IPS-NIHi11 (cell line): ENCODE measurements at places on chromosomes 6 and 20.

DNA sequence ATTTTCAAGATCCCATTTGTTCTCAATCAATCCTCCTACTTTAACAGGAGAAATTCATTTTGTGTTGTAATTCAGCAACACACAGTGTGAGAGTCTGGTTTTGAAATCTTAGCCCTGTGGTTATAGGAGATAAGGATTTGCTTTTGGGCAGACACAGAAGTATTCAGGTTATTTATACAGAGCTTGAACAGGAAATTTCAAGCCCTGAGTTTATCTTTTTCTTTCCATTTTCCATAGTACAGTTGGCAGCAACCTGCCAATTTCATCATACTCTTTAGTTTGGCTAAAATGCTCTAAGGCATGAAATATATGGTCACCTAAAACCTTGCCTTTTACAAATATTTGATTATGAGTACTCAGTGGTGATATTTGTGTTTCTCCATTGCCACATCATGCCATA lies 41.4 kb downstream of the PKIB start:
- DNase-seq: no peak

DNA sequence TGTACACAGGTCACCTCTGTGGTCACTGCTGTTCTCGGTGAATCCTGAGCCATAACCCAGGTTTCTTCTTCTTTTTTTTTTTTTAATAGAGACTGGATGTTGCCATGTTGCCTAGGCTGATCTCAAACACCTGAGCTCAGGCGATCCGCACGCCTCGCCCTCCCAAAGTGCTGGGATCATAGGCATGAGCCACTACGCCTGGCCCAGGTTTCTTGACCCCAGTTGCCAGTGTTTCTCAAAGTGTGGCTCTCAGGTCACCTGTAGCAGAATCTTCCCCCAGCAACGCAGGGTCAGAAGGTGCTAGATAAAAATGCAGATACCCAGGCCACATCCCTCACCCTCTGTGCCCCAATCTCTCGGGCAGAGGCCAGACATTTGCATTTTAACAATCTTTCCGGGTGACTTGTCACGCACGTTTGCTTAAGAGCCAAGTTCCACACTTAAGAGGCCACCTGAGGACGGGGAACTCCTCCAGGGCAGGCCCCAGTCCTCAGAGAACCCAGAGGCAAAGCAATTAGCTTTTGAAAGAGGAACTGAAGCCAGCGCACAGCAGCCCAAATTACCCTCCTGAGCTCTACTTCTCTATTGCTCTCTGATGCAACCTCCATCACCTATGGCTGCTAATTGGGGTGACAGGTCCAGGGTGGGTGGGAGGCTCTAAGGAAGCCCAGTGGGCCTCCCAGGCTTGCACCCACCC lies 81.8 kb downstream of the NFATC2 start:
- DNase-seq: no peak

GRCh38 chr6:16518265-16518664 lies 243.0 kb downstream of the ATXN1 start:
- DNase-seq: no peak

- no peak for DNase-seq
Measured at GRCh38 chr20:50446351-50447101, 63.7 kb upstream of the PTPN1 start.

DNA sequence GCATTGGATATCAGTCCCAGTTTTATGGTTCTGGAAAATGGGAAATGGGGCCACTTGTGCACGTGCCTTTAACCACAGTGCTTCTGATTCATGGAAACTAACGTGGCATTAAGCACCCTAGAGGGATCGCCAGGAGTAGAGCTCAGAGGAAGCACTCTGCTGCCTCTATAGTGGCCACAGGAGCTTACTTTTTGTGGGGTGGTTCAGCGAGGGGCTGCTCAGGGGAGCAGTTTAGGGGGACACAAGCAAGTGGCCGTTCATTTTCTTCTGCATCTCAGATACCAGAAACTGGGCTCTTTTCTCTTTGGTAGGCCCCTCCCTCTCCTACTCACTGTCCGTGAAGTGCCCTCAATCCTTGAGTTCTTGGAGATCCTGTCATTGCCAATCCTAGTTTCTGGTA lies 28.5 kb downstream of the AGPAT4 start:
- no peak for DNase-seq

- no peak for DNase-seq
Measured at GRCh38 chr6:90100059-90100665, 196.5 kb downstream of the BACH2 start.

DNA sequence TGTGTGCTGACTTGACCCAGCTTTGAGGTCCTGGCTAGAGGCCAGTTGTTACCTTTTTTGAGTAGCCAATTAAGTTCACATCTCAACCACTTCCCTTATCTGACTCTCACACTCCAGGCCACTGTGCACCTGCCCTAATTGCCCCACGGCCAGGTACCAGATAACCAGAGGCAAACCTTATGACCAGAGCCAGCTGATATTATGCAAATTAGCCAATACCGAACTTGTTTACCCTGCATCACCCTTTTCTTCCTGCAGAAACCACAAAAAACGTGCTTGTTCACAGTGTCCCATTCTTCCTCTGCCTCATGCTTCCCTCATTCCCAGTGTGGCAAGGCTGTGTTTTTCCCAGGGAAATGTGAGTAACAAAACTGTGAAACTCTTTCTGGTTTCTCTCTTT lies 89.3 kb downstream of the HTR1B start:
- no peak for DNase-seq

- DNase-seq: no peak
Measured at GRCh38 chr6:13947611-13948178, 22.9 kb downstream of the RNF182 start.

- DNase-seq: no peak
Measured at GRCh38 chr6:14109411-14109826, 8.2 kb upstream of the CD83 start.
